ENCODE measurements at places on chromosomes 11 and 22.
A peak's percentile ranks its signal among the peaks of the same experiment; 100 is the strongest.

GRCh38 chr11:63890368-63890767 lies 26.6 kb downstream of the RCOR2 start:
- DNase-seq: no peak

DNA sequence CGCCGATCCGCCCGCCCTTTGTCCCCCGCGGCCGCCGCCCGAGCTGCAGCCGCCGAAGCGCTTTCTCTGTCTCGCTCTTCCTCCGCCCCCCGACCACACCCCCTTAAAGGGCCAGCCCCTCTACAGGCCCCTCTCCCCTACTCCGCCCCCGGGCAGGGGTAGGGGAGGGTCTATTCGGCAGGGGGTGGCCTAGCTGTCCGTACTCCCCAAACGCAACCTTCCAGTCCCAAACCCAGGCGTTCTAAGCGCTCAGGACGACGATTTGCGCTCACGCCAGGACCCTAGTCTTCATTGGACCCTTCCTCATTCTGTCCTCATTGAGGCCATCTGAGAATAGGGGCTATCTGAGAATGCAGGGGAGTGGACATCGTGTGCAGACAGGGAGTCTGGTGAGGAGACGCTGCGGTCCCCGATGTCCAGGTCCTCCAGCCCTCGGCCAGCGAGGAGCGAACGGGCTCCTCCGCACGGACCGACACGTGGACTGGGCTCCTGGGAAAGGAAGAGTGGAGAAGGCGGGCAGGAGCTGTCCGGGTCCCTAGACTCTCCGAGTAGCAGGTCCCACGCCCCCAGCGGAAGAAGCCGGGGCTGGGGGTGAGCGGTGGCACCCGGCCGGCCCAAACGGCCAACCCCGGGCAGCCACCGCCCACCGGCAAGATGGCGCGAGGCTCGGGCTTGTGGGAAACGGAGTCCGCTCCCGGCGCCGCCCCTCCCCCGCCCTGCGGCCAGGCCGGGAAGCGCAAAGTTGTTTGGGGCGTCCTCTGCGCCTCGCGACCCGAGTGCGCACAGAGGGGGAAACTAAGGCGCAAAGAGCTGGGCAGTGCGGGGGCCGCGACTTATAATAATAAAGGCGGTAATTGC lies at the start of gene PPP1R14B:
TSS of gene PPP1R14B (minus strand) at position 73 of the 858 bp plus-strand sequence. CDS start 270 bp downstream, outside the sequence.
- peak; percentile 78 for DNase-seq

DNA sequence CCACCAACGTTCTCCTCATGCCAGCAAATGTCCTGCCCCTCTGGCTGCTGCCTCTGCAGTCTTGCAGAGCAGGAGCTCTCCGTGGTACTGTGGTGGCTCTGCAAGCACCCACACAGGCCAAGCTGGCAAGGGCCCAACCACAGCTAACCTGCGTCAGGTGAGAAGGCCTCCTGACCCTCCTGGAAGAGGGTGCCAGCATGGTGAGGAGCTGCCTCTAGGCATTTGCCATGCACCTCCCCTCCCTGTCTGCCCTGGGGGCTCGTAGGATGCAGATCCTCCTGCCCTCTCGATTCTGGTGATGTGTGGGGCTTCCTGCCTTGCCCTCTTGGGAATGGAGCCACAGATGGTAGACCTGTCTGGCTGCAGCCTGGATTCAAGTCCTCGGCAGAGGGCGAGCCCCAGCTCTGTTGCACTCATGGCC lies 1408.8 kb downstream of the TBC1D22A start:
- no peak for DNase-seq

- DNase-seq: peak; percentile 74
These were observed at the start of gene MAPK11 for GRCh38 chr22:50269970-50270665. Gene MAPK11 (minus strand): TSS chr22:50270380. CDS start chr22:50270292, 88 bp downstream.
